ENCODE measurements at places on chromosomes 3 and 15.

DNA sequence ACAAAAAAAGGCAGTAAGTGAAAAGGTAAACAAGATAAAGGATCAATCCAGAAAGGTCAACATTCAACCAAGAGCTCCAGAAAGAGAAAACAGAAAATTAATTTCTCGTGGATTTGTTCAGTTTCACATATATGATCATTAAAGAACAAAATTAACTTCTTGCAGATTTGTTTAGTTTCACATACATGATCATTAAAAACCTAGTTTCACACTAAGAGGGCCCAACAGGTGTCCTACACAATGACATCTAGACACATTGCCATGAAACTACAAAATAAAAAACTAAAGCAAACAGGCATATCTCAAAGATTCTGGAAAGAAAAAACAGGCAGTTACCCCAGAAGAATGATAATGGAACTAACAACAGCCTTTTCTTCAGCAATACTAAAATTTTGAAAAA, 22.1 kb downstream of the PHC3 start:
- no peak for DNase-seq

DNA sequence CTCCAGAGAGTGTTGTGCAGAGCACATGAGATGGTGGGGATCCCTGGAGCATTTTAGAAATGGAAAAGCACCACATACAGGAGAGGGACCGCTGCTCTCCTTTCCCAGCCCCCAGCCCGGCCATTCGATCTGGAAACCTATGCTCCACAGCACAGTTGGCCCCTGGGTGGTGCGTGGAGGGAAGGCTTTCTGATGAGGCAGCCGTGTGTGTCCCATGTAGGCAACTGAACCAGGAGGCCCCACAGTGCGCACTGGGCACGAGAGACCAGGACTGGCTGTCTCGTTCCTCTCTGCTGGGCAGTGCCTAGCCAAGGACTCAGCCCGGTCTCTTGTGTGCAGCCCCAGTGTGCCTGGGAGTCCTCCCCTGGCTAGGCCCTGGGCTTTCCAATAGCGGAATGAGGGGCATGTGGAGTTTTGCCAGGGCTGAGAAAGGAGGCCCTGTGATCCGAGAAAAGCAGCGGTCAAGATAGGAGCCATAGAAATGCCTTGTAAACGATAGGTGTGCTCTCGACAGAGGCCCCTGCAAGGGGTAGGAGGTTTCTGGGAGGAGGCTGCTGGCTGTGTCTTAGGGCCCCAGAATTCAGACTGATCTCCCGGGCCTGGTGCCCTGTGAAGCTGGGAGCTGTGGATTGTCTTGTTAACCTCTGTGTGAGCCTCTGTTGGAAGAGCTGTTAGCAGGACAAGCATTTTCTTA, 39.0 kb downstream of the CHDH start:
- no peak for DNase-seq

DNA sequence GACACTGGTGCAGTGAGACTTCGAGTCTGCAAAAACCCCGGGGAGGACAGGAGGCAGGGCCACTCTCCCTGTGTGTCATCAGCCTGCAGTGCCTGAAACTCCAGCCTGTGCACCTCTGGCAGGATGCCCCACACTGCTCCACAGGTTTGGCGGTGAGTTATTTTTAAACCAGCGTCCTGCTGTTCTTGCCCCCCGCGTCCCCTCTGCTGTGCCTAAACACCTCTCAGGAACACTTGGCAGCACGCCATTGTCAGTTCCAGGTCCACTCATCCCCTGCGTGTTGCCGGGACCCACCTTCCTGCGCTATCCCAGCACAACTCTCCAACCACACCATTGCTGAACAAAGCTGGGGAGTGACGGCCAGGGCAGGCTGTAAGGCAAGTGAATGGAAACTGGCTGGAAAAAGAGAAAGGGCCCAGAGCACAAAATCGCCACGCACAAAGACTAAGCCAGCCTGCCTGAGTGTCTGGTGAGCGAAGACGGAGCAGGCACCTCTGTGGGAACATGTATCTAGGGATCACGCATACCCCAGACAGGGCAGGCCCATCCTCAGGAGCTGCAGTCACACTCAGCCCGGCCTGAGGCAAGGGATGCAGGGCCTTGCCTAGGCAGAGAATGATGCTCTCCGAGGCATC, 3.1 kb upstream of the PLA2G4F start:
- no peak for DNase-seq

DNA sequence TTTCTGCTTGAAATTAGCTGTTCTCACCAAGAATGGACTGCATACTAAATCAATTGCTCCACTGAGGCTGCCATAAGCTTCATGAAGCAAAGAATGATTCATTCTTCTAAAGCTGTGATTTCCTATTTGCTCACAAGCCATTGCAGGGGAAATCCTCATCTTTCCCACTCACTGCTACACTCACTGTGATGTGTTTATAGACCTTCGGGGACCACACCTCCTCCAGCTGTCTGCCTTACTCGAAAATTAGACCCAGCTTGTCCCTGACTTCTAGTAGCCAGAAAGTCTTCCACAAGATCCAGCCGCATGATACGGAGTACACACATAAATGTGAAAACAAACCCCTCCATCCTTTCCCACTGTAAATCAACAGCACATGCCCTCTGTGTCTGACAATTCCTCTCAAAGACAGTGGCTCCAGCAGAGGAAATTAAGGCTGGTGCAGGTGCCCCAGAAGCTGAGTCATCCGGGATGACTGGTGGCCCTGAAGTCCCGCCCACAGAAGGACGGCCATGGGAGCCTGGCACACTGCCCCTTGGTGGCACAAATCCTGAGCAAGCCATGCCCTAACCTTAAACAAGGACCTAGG, 172.0 kb downstream of the STT3B start:
- DNase-seq = no peak

- no peak for DNase-seq
These were observed 129.9 kb downstream of the VGLL4 start for GRCh38 chr3:11513817-11514135.

DNA sequence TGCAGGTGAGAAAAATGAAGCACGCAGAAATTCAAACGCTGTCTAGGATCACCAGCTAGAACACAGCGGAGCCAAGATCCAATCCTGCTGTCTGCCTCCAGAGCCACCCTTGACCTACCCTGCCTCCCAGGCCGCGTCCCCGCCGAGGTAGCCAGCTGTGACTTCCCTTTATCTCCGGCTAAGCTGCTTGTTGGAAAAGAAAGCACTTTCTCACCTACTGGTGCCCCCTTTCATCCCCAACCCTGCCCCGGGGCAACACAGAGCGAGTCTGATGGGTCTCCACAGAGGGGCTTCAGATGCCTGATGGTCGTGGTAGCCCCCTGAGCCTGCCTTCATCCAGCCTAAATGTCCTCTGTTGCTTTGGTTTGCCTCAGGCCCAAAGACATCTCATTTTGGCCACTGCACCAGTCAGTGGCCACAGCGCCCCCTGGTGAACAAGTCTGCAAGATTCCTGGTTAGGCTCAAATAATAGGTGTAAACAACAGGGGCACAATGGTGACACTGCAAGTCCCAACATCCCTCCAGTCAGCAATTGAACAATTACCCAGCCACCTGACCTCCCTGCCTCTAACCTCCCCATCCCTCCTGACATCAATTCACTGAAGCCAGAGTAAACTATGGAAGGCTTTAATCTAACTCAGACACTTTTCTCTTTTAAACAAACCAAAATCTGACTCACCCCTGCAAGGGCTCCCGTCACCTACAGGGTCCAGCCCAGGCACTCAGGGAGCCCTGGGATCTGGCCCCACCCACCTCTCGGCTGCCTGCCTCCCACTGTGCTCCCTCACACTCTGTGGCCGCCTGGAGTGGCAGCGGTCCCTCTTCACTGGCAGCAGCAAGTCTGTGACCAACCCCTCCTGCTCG, 27.3 kb upstream of the BCL2L10 start:
- DNase-seq = peak; percentile 44
